Stimulated activated CD8-positive, alpha-beta memory T cell treated with anti-CD3 and anti-CD28 coated beads, Interleukin-4, amount 100 ng/mL, for 1 hour (primary cell): ENCODE measurements at places on chromosomes 16 and 17.

GRCh38 chr16:67718668-67719047 is 458 bp downstream of the GFOD2 start:
- peak; percentile 2 for DNase-seq

DNA sequence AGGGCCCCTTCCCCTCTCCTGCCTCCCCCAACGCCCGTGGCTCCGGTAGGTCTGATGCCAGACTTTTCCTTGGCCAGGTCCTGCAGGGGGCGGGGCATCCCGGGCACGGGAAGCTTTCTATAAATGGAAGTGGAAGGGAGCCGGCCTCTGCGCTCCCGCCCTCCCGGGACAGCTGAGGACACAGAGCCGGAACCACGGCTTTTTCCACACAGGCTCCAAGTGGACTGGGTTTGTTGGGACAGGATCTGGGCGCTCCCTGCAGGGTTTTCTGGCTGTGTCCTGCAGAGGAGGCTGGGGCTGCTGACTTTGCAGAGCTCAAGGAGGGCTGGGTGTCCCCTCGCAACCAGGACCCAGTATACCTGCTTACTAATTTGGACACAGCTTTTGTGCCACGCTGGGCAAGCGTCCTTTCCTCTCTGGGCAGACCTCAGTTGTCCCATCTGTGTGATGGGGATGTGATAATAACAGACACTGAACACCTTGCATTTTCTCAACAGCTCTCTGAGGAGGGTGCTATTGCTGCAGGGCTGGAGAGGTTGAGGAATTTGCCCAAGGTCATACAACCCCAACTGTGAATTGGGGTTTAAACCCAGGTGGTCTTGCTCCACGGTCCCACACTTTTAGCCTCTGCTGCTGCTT is 1.8 kb downstream of the TNS4 start:
- DNase-seq, result no peak

DNA sequence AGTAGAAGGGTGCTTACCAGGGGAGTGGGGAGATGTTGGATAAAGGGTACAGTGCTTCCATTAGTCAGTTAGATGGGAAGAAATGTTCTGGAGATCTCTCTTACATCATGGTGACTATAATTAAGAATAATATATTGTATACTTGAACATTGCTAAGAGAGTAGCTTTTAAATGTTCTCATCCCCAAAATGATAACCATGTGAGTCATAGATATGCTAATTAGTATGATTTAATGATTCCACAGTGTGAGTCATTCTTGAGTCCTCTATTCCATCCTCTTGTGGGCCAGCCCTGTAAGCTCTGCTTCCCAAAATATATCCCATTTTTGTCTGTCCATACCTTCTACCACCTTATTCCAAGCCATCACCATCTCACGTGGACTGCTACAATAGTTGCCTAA is 80.6 kb upstream of the CDH11 start:
- no peak for DNase-seq

- DNase-seq, result no peak
These were observed 410.4 kb upstream of the MON1B start for GRCh38 chr16:76780556-76780955.

GRCh38 chr17:75404731-75405364 is 630 bp downstream of the GRB2 start:
- no peak for DNase-seq
